ENCODE measurements at places on chromosomes 13 and 19. TPM values are rescaled to one million over a fixed set of nuclear protein-coding genes. Genes with fewer than 3 reads are reported as not detected.

DNA sequence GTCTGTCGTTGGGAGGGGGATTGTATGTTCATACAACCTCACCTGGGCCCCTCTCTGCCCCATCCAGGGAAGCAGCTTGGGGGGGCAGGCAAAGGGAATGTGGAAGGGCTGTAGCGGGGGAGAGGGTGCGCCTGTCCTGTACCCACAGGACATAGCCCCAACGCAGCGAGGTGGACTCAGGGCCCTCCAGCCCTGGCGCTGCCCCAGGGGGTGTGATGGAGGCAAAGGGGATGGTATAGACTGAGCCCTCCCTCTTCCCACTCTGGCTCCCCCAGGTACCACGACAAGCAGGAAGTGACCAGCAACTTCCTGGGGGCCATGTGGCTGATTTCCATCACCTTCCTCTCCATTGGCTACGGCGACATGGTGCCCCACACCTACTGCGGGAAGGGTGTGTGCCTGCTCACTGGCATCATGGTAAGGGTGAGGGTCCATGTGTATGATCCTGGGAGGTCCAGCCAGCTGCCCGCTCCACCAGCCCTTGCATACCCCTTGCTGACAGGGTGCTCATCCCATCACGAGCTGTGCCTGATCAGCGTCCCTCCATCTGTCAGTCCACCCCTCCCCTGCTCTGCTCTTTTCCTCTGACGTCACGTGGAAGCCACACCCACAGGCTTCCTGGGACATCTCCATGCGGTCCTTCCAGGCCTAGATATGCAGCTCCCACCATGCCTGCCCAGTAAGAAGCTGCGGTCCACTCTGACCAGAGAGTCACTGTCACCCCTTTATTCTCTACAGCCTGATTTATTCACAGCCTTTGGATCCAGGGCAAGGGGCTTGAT lies 18.3 kb downstream of the KCNN1 start:
- DNase-seq, result no peak

Gene C19orf73
- total RNA-seq, result 4.6 TPM

- DNase-seq, result no peak
Measured at GRCh38 chr13:51235186-51235585, 13.0 kb downstream of the FAM124A start.

DNA sequence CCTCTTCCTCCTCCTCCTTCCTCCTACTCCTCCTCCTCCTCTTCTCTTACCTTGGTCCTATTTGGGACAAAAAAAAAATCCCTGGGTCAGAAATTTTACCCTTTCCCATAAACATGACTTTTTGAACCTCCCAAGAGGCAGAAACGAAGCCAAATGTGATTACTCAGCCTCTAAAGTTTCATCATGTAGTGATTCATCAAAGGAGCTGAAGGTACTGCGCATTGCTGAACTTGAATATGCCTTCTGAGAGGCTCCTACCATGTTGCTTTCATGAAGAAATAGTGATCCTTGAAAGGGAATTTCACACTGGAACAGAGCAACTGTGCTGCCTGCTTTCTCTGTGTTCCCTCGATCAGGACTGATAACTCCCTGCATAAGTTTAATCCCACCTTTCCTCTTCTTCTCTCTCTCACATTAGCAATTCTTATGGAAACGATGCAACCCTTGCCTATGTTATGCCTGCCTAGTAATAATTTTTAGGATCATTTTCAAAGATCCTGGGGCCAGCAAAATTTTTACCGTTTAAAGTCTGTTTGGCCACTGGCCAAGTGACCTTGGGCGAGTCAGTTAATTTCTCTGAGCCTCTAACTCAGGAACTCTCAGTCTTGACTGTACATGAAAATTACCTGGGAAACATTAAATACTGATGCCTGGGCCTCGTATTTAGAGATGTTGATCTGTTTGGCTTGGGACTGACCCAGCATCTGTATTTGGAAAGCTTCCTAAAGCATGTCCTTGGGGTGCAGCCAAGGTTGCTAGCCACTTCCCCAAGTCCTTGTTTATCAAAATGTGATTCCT lies 149.5 kb downstream of the DCT start:
- peak; percentile 68 for DNase-seq

Gene FOSB
- 5.3 TPM for total RNA-seq

Gene IRGC
- total RNA-seq, result not detected

- DNase-seq, result no peak
Measured at GRCh38 chr19:32296694-32297093, 48.7 kb upstream of the ZNF507 start.

DNA sequence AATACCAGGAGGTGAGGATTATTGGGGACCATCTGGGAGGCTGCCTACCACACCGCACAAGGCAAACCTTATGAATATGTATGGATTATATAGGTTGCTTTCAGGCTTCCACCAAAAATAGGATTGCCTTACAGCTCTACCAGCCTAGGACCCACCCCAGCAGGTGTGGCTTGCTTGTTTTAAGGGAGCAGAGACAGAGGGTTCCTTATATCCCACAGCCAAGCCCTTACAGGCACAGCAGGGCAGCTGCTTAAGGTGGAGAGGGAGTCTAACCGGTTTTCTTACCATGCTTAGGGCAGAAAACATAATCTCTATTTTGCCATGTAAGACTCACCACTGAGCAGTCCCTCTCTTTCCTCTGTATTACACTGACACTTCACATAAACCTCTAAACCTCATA lies 16.1 kb upstream of the TTYH1 start:
- DNase-seq, result no peak

DNA sequence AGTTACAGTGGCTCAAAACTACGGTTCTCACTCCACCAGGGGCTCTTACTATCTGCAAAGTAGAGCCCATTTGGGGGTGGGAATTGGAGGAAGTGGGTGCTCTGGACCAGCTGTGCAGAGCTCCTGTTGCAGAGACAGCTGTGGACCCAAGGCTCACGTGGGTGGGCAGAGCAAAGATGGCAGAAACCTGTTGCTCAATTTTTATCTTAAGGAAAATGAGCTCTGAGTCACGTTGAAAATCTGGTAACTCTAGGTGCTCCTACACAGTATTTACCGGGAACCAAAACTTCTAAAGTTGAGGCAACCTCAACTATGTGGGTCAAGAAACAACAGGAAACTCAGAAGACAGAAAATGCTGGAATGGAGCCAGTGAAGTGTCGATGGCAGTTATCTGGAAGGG lies 30.2 kb upstream of the SLC15A1 start:
- DNase-seq, result no peak

- DNase-seq, result no peak
Measured at GRCh38 chr19:14072535-14073260, at the start of gene MISP3. Gene MISP3 (plus strand): TSS chr19:14072786. CDS start chr19:14073310, 524 bp downstream.

Gene MIA
- total RNA-seq, result not detected

GRCh38 chr19:15587663-15588062 lies 27.4 kb upstream of the CYP4F8 start:
- no peak for DNase-seq

Gene MEDAG
- total RNA-seq, result 3.2 TPM

Measured in kidney epithelial cell (primary cell).